ENCODE measurements at places on chromosomes 16 and 17.

DNA sequence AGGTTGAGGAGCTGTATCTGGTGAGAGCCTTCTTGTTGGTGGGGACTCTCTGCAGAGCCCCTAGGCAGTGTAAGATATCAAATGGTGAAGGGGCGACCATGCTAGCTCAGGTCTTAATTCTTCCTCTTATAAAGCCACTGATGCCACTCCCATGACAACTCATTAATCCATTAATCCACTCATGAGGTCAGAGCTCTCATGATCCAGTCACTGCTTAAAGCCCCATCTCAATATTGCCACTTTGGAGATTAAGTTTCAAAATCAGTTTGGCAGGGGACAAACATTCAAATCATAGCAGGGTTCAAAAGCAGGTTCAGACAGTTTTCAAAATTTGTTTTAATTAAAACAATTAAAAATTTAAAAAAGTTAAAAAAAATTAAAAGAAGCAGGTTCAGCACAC, 13.1 kb upstream of the SPECC1 start:
- DNase-seq: no peak

- DNase-seq: no peak
These were observed 90.9 kb downstream of the SDK2 start for GRCh38 chr17:73553311-73553710.

- no peak for DNase-seq
These were observed 2.7 kb downstream of the TFAP4 start for GRCh38 chr16:4270091-4270490.

GRCh38 chr17:71032746-71033273, 863.5 kb downstream of the KCNJ2 start:
- no peak for DNase-seq

DNA sequence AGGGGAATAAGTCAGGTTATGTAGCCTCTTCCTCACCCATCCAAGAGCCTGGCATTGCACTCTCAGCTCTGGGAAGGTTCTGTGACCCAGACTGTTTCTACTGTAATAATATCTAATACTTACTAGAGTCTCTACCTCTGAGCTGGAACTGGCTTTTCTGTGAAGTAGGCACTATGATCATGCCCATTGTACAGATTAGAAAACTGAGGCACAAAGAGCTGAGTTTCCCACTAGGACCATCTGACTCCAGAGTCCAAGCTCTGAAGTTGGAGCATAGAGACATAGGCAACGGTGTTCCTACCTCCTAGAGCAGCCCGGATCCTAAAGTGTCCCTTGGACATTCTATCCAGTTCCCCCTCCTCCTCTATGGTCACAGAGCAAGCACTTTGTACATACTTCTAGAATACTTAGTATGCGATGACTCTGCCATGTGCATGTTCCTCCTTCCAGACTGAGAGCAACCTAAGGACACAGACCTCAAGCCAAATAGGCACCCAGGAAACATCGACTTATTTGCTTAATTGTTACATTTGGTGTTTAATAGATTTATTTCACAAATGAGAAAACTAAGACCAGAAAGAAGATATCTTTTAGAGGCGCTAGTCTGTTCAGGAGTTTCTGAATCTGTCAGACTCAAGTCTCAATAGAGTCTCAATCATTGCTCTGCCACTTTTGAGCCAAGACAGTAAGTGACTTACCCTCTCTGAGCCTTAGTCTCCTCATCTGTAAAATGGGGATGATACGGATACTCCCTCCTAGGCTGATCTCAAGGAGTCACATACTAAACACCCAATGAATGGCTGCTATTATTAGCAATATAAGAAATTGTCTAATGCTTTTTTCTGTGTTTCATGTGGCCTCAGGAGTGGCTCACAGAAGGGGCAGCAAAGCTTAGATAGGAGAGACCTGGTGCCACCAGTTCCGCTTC, 3.6 kb downstream of the CLEC19A start:
- no peak for DNase-seq

DNA sequence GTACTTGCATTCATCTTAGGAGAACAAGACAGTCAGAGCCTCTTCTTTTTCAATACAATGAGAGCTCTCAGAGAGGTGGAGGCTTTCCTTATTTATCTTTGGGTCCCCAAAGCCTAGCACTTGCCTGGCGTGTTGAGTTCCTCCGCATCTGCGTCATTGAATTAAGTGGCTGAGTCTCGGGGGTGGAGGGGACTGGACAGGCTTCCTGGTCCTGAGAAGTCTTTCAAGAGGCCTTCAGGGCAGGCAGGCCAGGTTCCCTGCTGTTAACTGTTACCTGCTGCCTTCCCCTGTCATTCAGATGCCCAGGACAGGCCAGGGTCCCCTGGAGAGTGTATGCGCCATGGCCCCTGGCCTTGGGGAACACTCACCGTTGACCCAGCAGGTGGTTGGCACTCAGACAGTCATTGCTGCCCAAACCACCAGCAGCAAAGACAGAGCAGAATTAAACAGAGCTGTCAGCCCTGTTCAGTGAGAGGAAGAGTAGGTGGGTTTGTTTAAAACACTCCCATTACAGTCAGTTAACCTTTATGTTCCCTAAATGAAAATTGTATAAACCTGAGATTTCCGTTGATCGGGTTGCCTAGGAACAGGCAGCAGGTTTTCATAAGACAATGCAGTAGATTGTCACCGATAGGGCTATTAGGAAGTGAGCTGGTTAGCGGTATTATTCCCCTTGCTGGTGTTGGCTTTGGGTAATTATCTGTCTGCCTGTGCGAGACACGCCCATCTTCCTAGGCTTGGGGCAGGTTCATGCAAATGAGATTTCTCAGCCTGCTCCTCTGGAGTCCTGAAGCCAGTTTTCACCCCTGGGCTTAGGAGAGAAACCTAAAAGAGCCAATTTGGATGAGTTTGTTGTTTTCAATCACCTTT, 132.7 kb downstream of the CCDC182 start:
- DNase-seq: no peak

DNA sequence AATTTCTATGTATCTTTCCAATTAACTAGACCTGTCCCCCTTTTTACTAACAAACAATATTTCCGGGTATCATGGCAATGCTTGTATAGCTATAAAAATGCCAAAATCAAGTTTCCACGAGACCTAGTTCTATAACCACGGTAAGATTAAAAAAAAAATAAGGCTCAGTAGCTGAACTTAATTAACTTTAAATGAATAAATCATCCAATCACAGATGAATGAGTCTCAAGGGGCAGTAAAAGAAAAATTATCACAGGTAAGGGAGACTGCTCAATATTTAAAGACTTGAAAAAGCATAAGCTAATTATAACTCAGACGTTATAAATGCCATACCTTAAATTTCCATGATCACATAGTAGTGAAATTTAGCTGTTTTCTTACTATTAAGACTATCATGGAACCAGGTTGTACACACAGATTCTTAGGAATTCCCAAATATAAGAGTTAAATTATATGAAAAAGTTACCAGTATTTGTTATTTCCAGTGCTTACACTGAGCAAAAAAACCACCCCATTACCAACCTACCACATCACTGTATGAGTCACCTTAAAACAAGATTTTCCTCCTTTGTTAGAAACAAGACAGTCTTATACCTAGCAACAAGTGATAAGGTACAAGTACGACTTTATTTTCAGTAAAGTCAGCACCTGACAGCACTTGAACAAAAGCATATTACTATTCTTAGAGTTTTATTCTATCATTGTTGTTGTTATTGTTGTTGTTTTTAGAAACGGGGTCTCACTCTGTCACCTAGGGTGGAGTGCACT, 20.6 kb downstream of the SSH2 start:
- DNase-seq: no peak

DNA sequence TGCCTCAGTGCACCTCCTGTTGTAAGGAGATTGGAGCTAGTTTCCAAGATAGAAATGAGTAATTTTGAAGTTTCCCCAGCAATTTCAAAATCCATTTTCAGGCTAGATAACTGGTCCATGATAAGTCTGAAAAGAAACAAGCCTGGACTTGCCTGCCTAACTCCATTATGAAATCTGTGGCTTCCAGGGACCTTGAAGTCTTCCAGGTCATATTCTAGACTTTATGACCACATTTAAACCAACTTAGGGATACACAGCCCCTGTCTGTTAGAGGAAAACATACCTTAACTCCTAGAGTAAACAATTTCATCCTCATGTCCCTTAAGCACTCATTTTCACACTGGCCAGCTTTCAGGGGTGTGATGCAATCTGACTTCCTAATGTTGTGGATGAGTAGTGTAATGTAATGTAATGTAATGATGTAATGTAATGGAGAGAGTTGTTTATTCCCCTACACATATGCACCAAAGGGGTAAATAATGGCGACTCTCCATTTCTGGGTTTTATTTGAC, 96.7 kb upstream of the FAM20A start:
- no peak for DNase-seq

DNA sequence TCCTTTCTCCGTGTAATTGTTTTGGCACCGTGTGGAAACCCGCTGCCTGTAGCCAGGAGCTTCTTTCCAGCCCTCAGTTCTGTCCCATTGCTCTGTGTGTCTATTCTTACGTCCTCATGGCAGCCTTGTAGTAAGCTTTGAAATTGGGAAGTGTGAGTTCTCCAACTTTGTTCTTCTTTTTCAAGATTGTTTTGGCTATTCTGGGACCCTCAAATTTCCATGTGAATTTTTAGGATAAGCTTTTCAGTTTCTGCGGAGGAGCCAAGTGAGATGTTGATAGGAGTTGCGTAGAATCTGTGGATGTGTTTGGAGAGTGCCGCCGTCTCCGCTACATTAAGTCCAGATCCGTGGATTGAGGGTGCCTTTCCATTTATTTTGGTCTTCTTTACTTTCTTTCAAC, 15.2 kb downstream of the CHMP6 start:
- DNase-seq: no peak

GRCh38 chr17:8776248-8776647, 17.9 kb upstream of the SPDYE4 start:
- DNase-seq: no peak

GRCh38 chr17:48549914-48550501, 5.1 kb upstream of the HOXB2 start:
- DNase-seq: no peak

GRCh38 chr17:82014432-82014831, 8.2 kb downstream of the CENPX start:
- no peak for DNase-seq

- no peak for DNase-seq
These were observed 82.4 kb downstream of the NDE1 start for GRCh38 chr16:15732416-15732815.

- no peak for DNase-seq
These were observed 212.8 kb upstream of the ELAC2 start for GRCh38 chr17:13230350-13231264.

DNA sequence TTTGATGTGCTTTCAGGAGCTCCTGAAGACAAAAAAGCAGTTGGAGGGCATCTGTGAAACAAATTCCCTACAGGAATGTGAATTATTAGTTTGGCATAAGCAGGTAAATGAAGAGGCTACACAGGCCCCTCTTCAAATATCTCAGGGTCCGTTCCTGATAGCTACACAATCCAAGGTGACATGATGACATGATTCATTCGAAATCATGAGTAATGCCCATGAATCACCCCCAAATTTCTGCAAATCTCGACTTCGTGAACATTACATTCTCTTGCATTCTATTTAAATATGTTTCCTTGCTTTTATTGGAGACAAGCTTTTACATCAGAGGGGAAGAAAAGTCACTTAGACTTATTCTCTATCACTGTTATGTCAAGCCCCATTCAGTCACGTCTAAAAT, 22.3 kb downstream of the GAN start:
- no peak for DNase-seq

GRCh38 chr16:55815320-55815719, 17.6 kb downstream of the CES1 start:
- DNase-seq: no peak

Measured in esophagus squamous epithelium (tissue), 5 donors.